ENCODE measurements at places on chromosomes 7 and 10. TPM values are rescaled to one million over a fixed set of nuclear protein-coding genes. Genes with fewer than 3 reads are reported as not detected.

OR9A2 gene
- total RNA-seq = not detected

CCDC7 gene
- 0.63 TPM for total RNA-seq

PLA2G12B gene
- total RNA-seq = not detected

EGR2 gene
- total RNA-seq = 0.33 TPM

DKK1 gene
- 538 TPM for total RNA-seq

NXPH1 gene
- total RNA-seq = not detected

ZNF786 gene
- 6.9 TPM for total RNA-seq

AKR1D1 gene
- total RNA-seq = not detected

AEBP1 gene
- total RNA-seq = not detected

NYAP1 gene
- 5.6 TPM for total RNA-seq

DYNC1I1 gene
- 0.21 TPM for total RNA-seq

GRID1 gene
- total RNA-seq = 0.22 TPM

ACTL6B gene
- total RNA-seq = not detected

CAV1 gene
- total RNA-seq = 512 TPM

CYP3A5 gene
- total RNA-seq = 1.9 TPM

TAS2R5 gene
- total RNA-seq = 0.41 TPM

SYCE1 gene
- not detected for total RNA-seq

PRSS37 gene
- not detected for total RNA-seq

CASD1 gene
- 6.5 TPM for total RNA-seq

DLG5 gene
- total RNA-seq = 31.3 TPM

UNC5B gene
- total RNA-seq = 1.5 TPM

ITPRID1 gene
- total RNA-seq = not detected

GRID2IP gene
- total RNA-seq = not detected

IFIT1B gene
- not detected for total RNA-seq

MRC1 gene
- total RNA-seq = not detected

STAG3 gene
- total RNA-seq = 0.23 TPM

STEAP1 gene
- total RNA-seq = 18.0 TPM

MINDY3 gene
- total RNA-seq = 15.0 TPM

CTNNA3 gene
- total RNA-seq = not detected

NUTM2E gene
- 0.31 TPM for total RNA-seq

DPYSL4 gene
- total RNA-seq = 18.9 TPM

MYO3A gene
- not detected for total RNA-seq

INMT gene
- not detected for total RNA-seq

SPAG6 gene
- not detected for total RNA-seq

BUD23 gene
- total RNA-seq = 138 TPM

NKX1-2 gene
- total RNA-seq = not detected

TFR2 gene
- 2.6 TPM for total RNA-seq

CAPZA2 gene
- 130 TPM for total RNA-seq

TSPAN12 gene
- total RNA-seq = 0.59 TPM

EXOC4 gene
- total RNA-seq = 19.6 TPM

FAM24B gene
- 13.7 TPM for total RNA-seq

FRMPD2 gene
- not detected for total RNA-seq

AP1S1 gene
- total RNA-seq = 148 TPM

OLAH gene
- 1.0 TPM for total RNA-seq

VWA2 gene
- not detected for total RNA-seq

LAMB4 gene
- 0.08 TPM for total RNA-seq

BTBD16 gene
- total RNA-seq = 0.57 TPM

FEZF1 gene
- not detected for total RNA-seq

TAC1 gene
- not detected for total RNA-seq

DDC gene
- 1.7 TPM for total RNA-seq

Measured in A549 treated with Mapracorat at 1 μM for 4 hours (cell line).